NCI-H526 treated with DMSO at 0.1 percent for 48 hours (cell line): ENCODE measurements at places on chromosomes 12 and 14.

GRCh38 chr14:99749763-99750715 is 43.2 kb upstream of the EML1 start:
- no peak for DNase-seq

GRCh38 chr12:53978477-53979356 is 4.0 kb upstream of the HOTAIR start:
- no peak for DNase-seq

DNA sequence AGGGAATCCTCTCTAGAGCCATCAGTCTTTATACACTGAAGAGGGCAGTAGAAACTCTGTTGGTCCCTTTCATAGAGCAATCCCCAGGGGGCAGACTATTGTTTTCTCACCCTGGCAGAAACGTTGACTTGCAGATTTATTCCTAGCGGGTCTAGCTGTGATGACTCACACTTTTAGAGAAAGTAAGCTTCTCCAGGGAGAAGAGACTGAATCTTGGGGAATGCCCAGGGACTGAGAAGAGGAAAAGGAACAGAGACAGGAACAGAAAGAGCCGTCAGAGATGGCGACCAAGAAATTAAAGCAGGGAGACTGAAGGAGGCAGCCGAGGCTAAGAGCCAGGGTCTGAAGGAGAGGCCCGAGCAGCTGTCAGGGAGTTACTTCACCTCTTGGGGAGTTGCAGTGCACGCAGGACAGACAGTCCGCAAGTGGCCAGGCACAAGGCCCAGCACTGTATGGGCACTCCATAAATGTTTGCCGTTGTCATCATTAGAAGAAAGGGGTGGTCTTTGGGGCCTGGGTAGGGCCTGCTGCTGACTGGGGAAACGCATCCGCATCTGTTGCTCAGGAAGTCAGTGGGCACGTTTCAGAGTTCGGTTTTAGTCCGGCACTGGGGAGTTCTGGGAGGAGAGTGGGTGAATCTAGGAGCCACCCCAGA is 13.0 kb downstream of the PLEKHG6 start:
- peak; percentile 73 for DNase-seq

- DNase-seq = no peak
These were observed 13.0 kb upstream of the PCED1B start for GRCh38 chr12:47066278-47067025.

DNA sequence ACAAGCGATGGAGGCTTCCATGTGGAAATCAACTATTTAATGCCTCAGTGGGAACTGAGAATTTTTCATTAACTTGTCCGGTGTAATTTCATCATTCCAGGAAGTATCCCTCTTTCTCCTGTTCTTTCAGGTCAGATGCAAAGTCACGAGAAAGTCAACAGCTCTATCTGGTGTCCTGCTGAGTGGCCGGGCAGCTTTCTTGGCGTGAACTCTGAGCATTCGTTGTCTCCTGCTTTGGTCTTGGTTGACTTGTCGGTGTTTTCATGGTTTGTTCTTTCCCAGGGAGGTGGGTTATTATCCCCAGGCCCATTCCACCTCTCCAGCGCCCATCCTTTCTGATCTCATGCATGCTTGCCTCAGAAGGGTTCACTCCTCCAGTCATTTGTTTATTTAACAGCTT is 149.1 kb downstream of the GLT1D1 start:
- no peak for DNase-seq

DNA sequence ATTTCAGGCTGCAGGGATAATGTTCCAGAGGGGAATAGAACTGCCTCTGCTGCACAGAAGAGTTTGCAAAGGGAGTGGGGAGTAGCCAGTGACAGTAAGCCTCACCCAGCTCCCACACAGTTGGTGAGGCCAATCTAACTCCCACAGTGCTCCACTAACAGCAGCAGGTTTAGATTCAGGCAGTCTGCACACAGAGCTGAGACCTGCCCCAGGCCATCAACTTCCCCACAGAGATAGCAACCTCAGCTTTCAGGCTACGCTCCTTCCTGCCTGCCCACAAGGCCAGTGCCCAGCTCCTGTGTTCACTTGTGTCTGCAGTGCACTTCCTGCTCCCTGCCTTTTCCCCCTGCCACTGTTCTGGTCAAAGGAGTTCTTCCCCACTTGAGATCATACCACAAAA is 107.5 kb downstream of the TBC1D30 start:
- DNase-seq = no peak

- DNase-seq = no peak
These were observed 63.6 kb downstream of the STXBP6 start for GRCh38 chr14:24986206-24986893.

DNA sequence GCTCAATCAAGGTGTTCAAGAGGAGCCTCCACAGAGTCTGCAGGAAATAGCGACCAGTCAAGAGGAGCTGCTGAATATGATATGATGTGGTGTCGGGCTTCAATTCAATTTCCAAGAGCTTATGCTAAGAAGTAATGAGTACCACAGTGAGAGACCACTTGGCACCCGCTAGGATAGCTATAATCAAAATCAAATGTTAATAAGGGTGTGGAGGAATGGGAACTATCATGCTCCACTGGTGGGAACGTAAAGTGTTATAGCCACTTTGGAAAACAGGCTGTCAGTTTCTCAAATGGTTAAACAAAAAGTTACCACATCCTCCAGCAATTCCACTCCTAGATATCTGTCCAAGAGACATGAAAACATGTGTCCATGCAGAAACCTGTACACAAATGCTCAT is 6.7 kb downstream of the POLR3B start:
- no peak for DNase-seq

DNA sequence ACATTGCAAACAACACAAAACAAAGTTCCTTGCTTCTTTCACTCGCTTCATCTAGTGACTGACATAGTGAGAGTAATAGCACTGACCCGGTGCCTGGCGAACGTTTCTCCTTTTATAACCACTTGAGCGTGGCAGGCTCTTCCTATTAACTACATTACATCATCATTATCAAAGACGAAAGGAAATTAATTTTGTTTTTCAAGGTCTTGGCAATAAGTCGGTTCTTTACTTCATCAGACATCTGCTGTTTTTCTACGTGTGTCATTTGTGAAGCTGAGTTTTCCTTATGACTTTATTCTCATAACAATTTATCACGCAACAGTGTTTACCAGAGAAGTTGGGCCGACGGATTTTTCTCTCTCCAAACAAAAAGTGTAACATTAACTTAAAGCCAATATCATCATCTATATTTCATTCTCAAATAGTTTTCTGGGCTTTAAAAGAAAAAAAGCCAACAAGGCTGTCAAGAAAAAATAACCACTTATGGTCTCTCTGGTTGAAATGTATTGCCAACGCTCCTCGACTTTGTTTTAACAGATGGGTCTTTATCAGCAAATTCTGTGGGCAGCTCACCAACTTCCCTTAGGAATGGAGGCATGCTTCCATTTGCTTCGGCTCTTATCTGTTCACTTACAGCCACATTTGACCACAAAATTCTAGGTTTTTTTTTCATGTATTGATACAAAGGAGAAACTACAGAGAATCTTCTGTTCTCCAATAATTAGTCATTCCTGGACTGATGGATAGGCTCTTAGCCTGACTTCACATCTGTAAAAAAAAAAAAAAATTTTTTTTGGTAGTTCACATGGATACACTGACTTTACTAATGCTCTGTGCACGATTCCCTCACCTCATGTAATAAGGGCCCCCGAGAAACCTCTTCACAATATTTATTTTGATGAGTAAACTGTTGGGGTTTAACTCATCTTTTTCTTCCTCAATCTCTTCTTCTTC is 97.1 kb upstream of the CDKN3 start:
- no peak for DNase-seq

GRCh38 chr14:79395061-79395460 is 816.2 kb downstream of the DIO2 start:
- DNase-seq = no peak

DNA sequence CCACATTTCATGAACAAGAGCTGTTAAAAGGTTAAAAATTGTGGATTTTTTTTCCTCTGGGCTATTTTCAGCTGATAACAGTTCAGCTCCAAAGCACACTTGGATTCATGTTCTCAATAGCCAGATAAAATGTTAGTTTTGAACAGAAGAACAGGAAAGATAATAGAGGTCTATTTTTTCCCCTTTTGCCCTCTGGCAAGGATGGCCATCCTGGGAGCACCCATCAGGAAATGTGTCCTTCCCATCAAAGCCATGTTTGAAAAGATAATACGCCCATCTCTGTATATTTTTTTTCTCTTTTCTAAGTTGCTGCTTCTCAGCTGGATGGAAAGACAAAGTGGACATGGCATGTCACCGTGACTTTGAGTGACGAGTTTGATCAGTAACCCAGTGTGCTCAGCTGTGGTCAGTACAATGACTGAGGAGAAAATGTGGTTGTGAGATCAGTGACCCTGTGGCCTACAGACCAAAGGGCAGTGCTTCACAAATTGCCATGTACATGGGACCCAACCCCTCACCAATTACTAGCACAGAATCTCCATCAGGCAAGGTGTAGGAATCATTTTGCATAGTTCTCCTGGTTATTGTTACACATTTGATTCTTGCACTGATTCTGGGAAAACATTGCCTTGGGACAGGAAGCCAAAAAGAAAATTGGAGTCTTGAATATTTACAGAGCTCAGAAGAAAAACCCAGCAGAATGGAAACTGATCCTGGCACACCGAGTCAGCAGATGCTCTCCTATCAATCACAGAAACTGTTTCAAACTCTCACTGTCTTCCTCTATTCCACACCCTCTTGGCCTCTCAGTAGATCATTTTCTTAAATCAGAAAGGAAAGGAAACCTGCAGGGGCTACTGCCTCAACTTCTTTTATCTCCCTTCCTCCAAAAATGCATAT is 64.3 kb downstream of the ANO6 start:
- no peak for DNase-seq

GRCh38 chr14:30445011-30445793 is 113.8 kb upstream of the G2E3 start:
- no peak for DNase-seq

GRCh38 chr14:100376751-100377171 is 53.6 kb downstream of the SLC25A47 start:
- DNase-seq = no peak

DNA sequence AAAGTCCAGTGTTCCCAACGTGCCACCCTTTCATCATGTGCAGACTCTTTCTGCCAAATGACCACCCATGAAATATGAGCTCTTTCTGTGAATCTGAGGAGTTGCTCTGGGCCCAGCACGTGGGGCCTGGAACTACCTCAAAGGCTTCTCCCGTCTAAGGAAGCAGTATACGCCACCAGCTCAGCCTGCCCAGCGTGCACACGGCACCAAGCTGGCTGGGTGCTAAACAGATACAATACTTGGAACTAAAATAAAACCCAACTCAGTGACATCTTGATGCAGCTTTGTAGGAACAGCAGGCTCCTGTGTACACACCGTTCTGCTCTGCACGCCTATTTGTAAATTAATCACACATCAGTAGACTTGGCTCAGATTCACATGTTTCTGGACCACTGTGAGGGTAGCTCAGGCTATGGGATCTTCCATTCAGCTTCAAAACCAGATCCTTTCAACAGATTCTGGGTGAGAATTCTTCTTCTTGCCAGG is 74.8 kb downstream of the ARL6IP4 start:
- no peak for DNase-seq

DNA sequence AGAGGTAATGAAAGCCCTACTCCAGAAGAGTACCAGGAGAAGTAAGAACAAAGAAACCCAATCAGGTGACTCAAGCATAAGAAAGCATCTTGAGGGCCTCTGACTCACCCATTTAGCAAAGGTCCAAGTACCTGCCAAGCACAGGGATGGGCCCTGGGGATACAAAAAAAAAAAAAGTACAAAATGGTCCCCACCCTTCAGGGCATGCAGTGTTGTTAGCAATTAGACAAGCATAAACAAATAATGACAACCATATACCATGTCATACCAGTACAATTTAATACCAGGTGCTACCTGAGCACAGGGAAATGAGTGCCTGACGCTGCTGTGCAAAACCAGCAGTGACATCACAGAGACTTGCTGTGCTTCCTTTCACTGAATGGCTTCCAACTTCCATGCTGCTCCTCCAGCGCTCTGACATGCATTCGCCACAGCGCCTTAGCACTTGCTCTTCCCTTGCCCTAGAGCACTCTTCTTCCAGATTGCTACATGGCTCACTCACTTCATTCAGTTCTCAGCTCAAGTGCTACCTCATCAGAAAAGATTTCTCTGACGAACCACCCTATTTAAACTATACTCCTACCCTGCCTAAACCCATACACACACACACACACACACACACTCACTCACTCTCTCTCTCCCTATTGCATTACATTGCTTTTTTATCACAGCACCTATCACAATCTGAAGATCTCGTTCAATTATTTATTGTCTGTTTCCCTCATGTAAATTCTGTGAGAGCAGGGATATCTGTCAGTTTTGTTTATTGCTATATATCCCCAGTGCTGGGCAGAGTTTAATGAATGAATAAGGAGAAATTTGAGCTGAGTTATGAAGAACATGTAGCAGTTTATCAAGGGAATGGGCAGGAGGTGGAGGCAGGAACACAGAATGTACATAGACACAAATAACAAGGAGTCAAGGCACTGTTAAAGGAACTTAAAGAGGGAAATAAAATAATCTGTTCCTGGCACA is 12.9 kb upstream of the EPS8 start:
- DNase-seq = no peak

GRCh38 chr14:45199230-45199629 is 53.8 kb downstream of the MIS18BP1 start:
- DNase-seq = no peak

DNA sequence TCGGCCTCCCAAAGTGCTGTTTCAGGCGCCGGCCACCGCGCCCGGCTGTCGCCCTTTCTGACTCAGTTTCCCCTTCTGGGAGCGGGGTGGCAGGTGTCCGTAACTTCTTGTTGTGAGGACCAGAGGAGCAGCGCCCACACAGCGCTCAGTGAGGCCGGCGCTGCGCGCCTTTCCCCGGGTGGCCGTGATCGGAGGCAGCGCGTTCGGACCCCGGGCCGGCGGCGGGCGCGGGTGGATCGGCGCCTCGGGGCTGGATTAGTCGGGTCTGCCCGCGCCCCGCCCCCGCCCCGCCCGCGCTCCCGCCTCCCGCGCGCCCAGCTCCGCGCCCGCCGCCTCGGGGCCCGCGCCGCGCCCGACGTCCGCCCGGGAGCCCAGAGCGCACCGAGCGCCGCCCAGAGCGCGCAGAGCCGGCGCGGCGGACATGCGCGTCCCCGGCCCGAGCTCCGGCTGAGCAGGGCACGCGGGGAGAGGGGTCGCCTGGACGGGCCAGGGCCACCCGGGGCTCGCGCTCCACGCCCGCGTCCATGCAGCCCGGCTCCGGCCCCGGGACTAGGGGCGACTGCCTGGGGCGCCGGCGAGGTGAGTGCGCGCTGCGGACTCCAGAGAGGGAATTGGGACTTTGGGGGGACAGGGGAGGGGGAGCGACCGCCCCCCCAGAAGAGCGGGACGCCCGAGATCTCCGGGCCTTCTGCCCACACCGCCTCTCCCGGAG is 50.6 kb downstream of the LRCOL1 start:
- DNase-seq = peak; percentile 54
